ENCODE measurements at places on chromosomes 12 and 14. TPM values are rescaled to one million over a fixed set of nuclear protein-coding genes. Genes with fewer than 3 reads are reported as not detected.

The FAM177A1 gene
- total RNA-seq = 107 TPM

The FSCB gene
- total RNA-seq = not detected

The DPF3 gene
- 1.1 TPM for total RNA-seq

The OLR1 gene
- total RNA-seq = 0.28 TPM

The NAV3 gene
- 29.9 TPM for total RNA-seq

The CDK2 gene
- total RNA-seq = 41.4 TPM

DNA sequence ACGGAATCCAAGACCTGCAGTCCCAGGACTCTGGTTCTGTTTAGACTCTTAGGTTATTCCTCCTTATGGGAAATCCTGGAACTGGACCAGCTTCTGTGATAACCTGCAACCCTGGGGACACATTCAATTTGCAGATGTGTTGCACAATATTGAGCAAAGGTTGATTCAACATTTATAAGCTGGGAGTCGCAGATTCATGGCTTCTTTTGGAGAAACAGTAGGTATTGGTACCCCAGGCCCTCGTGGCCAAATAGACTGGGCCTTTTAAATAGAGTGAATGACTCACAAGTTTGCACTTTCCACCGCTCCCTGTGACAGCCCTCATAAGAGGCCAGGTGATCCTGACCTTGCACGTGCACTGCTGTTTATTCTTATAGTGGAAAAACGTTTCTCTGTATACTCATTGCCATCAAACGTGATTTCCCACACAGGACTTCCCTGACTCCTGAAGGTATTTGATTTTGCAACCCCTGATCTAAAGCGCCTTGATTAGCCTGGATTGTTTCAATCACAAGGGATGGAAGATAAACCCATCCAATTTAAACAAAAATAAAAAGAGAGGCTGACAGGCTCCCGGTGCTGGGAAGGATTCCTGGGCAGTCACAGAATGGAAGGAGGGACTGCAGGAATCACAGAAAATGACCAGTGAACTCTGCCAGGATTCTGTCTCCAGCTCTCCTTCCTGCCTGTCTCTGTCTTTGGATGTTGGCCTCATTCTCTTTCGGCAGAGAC is 98.0 kb downstream of the VCPKMT start:
- peaks cover 56% of the 10 kb centered on the region for H3K4me1 ChIP-seq
- H3K4me3 ChIP-seq = no peak overlapping the region
- no peaks in the 10 kb centered on the region for H3K27me3 ChIP-seq
- DNase-seq = no peak

DNA sequence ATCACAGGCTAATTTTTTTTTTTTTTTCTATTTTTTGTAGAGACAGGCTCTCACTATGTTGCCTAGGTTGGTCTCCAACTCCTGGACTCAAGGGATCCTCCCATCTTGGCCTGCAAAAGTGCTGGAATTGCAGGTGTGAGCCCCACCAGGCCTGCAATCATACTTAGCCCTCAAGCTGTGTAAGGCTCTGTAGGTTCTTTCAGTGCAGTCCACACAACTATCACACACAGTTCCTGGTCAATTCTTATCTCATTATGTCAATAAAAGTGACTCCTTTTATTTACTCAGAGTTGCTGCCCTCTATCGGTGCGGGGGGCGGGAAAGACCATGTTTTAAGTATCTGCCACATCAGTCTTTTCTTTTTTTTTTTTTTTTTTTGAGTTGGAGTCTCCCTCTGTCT is 29.0 kb downstream of the SLC2A3 start:
- no peaks in the 10 kb centered on the region for H3K27me3 ChIP-seq
- DNase-seq = no peak
- no peak overlapping the region for H3K4me3 ChIP-seq
- no peak overlapping the region for H3K27ac ChIP-seq

DNA sequence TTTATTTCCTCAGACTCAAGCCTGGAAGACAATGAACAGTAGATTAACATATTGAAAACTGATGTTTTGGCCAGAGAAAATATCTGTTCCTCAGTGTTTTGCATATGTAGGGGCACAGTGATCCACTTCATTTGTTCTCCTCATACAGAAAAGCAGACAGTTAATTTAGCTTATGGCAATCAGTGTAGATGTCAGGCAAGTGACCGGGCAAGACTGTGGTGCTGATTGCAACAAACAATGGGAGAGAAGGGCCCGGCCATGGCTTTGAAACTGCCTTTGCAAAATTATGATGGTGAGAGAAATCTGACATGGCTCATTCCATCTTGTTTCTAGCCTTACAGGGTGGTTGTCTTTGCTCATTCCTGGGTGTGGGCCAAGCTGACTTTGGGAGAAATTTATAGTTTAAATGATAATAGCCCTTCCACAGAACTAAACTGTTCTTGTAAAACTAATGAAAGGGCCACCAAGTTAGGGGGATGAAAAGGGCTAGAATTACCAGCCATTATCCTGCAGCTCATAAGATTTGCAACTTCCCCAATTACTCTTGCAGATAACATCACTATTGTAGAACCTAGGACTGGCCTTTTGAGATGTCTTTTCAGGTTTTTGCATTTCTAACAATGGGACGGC is 220.3 kb downstream of the KTN1 start:
- H3K27me3 ChIP-seq = no peaks in the 10 kb centered on the region
- no peak for DNase-seq
- H3K4me3 ChIP-seq = no peak overlapping the region
- H3K4me1 ChIP-seq = no peaks in the 10 kb centered on the region

DNA sequence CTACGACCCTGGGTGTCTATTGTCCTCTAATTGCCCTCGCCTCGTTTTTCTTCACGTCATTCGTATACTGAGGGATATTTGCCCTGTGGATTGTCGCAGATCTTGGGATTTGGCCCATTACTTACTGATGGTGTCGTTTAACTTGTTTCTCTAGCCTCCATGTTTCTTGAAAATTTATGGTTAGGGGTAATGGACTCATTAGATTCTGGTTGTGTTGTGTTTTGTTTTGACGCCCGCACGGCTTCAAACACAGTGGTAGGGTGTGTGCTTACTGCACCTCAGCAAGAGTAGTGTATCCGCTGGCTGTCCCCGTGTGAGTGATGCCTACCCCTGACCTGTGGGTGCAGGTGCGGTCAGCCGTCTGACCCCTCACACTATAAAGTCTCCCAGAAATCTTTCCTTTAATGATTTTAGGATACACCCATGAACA is 874 bp upstream of the RNU6-8 start:
- H3K4me3 ChIP-seq = peak overlapping the region; percentile 89
- H3K27me3 ChIP-seq = peaks cover 3% of the 10 kb centered on the region
- DNase-seq = no peak

GRCh38 chr12:106000382-106001104 is 138.2 kb downstream of the NUAK1 start:
- DNase-seq = no peak
- H3K27ac ChIP-seq = no peak overlapping the region
- no peaks in the 10 kb centered on the region for H3K27me3 ChIP-seq
- peaks cover 27% of the 10 kb centered on the region for H3K4me1 ChIP-seq
- H3K36me3 ChIP-seq = peaks cover 11% of the 10 kb centered on the region
- no peak overlapping the region for H3K4me3 ChIP-seq

- H3K27ac ChIP-seq = no peak overlapping the region
- peaks cover 6% of the 10 kb centered on the region for H3K4me1 ChIP-seq
- H3K4me3 ChIP-seq = no peak overlapping the region
Measured at GRCh38 chr12:78038986-78039385, 208.3 kb downstream of the NAV3 start.

DNA sequence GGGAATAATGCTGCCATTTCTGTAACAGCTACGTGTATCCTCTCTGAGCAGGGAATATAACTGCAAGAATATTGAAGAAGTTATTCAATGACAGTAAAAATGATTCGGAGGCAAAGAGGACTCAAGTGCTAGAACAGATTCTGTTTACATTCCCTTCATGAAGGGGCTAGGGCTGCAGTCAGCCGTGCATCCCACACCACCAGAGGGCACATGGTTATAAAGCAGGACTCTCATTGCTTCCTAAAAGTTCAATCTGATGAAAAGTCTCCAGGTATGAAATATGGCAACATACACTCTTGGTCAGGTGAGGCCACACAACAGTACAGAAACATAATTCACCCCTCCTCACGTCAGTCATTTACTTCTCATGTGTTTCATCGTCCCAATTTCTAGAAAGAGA is 34.0 kb downstream of the TCHP start:
- H3K27me3 ChIP-seq = no peaks in the 10 kb centered on the region
- DNase-seq = no peak
- peaks cover 50% of the 10 kb centered on the region for H3K36me3 ChIP-seq
- no peak overlapping the region for H3K4me3 ChIP-seq

DNA sequence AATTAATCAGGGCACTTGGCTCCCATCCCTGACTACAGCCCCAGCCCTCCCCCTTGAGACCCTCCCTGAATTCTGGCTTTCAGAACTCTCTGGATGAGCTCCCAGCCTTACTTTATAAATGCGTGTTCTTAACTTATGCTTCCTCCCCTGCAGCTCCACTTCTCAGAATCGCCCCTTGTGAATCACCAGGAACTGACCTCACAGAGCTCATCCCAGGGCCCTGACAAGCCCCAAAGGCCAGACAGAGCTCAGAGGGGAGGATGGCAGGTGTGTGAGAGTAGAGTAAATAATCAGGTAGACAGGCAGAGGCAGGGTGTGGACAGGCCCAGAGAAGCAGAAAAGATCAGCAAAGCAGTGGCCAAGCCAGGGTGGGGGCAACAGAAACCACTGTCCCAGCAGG is 68.2 kb upstream of the FOXN3 start:
- H3K4me3 ChIP-seq = no peak overlapping the region
- H3K36me3 ChIP-seq = peaks cover 8% of the 10 kb centered on the region
- H3K27me3 ChIP-seq = no peaks in the 10 kb centered on the region

GRCh38 chr14:89589400-89590118 is 172.5 kb upstream of the FOXN3 start:
- H3K4me1 ChIP-seq = peaks cover 33% of the 10 kb centered on the region
- peak overlapping the region; percentile 42 for H3K27ac ChIP-seq
- peaks cover 14% of the 10 kb centered on the region for H3K36me3 ChIP-seq
- no peak for DNase-seq
- no peak overlapping the region for H3K4me3 ChIP-seq
- no peaks in the 10 kb centered on the region for H3K27me3 ChIP-seq

DNA sequence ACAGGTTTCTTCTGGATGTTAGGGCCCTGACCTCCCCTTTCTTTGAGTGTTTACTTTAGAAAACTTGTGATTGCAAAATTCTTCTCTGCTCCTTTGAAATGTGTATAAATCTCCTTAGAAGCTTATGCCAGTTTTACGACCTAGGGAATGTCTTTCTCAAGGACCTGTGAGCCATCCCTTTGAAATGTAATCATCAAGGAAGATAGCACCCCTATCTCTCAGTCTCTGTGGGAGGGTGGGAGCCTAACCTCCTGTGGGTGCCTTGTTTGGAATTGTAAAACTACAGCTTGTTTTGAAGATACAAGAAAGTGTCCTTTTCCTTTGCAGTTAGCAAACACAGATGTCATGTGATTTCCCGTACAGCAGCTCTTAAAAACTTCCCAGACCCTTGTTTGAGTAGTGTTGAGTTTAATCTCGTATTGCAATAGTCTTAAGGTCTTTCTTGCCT is 3.3 kb downstream of the OR10AD1 start:
- H3K27me3 ChIP-seq = peaks cover 18% of the 10 kb centered on the region
- no peak overlapping the region for H3K4me3 ChIP-seq
- no peak for DNase-seq
- peaks cover 1% of the 10 kb centered on the region for H3K36me3 ChIP-seq

GRCh38 chr14:52876806-52877205 is 74.0 kb downstream of the FERMT2 start:
- peak overlapping the region; percentile 92 for H3K27ac ChIP-seq
- no peak for DNase-seq

DNA sequence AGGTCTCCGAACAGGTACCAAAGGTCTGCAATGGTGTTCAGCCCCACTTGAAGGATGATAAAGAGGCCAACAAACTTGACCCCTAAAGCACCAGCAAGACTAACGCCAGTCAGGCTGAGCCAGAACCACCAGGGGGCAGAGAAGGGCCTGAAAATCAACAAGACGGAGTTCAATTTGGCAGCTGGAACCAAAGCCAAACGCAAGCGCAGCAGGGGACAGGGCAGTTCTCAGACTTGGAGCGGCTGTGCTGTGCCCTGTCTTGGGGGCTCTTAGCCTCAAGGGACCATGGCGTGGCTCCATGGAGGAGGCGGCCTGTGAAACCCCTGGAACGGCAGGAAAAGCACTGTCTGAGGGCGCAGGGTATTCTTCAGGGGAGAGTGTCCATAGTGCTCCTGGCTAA is 19.6 kb downstream of the POMT2 start:
- H3K4me1 ChIP-seq = peaks cover 48% of the 10 kb centered on the region
- DNase-seq = no peak
- peaks cover 18% of the 10 kb centered on the region for H3K36me3 ChIP-seq
- no peaks in the 10 kb centered on the region for H3K27me3 ChIP-seq
- H3K4me3 ChIP-seq = no peak overlapping the region

GRCh38 chr14:81313775-81314429 is 86.2 kb downstream of the STON2 start:
- H3K4me1 ChIP-seq = no peaks in the 10 kb centered on the region
- peaks cover 7% of the 10 kb centered on the region for H3K27me3 ChIP-seq
- no peak for DNase-seq
- no peaks in the 10 kb centered on the region for H3K36me3 ChIP-seq
- no peak overlapping the region for H3K4me3 ChIP-seq

- H3K4me1 ChIP-seq = peaks cover 3% of the 10 kb centered on the region
- H3K4me3 ChIP-seq = no peak within 1 kb of the TSS
- H3K27me3 ChIP-seq = peaks cover 14% of the 10 kb centered on the region
Measured at GRCh38 chr12:55019784-55020183, at the start of gene NEUROD4. NEUROD4 (plus strand) TSS chr12:55019974; CDS start chr12:55026440, 6,466 bp downstream.

GRCh38 chr12:76259660-76260389 is 88.4 kb downstream of the BBS10 start:
- no peaks in the 10 kb centered on the region for H3K27me3 ChIP-seq
- H3K4me1 ChIP-seq = peaks cover 45% of the 10 kb centered on the region
- H3K27ac ChIP-seq = peak overlapping the region; percentile 96
- H3K4me3 ChIP-seq = peak overlapping the region; percentile 44
- peaks cover 7% of the 10 kb centered on the region for H3K36me3 ChIP-seq
- DNase-seq = no peak

DNA sequence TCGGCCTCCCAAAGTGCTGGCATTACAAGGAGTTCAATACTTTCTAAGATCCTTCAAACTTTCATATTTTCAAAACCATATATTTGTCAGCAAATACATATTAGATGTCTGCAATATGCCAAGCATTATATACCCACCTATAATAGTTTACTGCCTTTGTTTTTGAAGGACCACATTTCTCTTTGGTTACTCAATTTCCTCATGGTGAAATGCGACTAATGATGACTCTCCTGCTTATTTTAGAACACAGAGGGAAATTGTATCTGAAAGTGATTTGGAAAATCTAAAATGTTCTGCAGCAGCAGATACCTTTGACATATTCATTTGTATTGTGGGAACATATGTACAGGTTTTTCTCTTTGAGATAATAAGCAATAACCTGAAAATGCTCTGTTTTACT is 2.7 kb upstream of the CNTN1 start:
- H3K4me1 ChIP-seq = peaks cover 14% of the 10 kb centered on the region
- no peak overlapping the region for H3K4me3 ChIP-seq
- H3K36me3 ChIP-seq = no peaks in the 10 kb centered on the region
- no peak for DNase-seq

DNA sequence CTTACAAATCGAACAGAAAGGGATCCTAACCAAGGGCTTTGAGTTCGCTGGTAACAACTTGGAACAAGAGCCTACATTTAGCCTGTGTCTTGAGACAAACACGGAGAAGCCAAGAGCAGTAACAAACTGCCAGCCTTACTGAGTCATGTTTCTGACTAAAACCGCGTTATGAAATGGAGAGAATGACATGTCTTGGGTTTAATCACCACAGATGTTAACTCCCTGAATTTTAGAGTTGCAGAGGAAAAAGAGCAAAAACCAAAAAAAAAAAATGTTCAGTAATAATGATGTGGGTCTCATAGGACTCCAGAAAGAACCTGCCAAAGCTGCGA is 1.0 kb downstream of the BLTP3B start:
- H3K4me1 ChIP-seq = peaks cover 26% of the 10 kb centered on the region
- no peaks in the 10 kb centered on the region for H3K36me3 ChIP-seq
- peak overlapping the region; percentile 89 for H3K27ac ChIP-seq
- H3K4me3 ChIP-seq = peak overlapping the region; percentile 82
- no peak for DNase-seq

Data from chondrocyte (in vitro differentiated cells).